ENCODE measurements at places on chromosomes 6 and 20.

- DNase-seq, result no peak
These were observed 2.6 kb downstream of the PYGB start for GRCh38 chr20:25250508-25250907.

DNA sequence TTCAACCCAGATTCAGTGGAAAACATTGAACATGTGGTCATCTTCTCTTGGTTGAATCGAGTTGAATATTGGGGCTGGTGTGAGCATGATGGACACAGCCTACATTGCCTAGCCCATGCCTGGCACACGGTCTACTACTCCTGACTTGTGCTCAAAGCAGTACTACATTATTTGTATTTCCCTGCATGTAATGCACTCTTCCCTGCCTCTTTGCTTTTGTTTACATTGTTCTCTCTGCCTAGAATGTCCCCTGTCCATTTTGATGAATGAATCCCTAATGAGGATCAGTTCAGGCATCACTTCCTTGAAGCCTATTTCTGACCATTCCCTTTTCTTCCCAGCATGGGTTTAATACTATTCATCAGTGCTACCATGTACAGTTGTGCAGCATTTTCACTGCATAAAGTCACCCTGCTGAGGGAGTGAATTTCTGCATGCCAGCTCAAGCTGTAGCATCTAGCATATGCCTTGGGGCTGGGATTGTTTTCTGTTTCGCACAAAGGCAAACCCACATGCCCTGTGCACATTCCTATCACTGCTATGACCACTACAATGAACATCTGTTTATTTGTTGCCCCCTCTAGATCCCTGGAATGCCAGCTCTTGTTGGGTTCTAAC is 75.3 kb upstream of the CCN6 start:
- no peak for DNase-seq

DNA sequence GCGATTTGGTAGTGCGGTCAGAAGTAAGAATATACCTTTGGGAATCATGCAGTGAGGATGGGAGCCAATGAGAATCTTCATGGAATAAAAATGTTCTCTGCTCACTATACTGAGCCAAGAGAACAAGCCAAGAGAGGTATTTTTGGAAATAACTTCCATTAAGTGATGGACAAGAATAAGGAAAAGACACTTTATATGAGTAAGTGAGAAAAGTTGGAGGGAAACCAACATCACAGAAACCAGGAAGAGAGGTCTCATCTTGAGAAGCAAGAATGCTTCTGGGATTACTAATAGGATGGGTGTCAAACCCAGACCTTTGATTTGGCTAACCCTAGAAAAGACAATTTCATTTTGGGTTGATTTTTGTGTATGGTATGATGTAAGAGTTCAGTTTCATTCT is 181.2 kb upstream of the JAG1 start:
- DNase-seq, result no peak

DNA sequence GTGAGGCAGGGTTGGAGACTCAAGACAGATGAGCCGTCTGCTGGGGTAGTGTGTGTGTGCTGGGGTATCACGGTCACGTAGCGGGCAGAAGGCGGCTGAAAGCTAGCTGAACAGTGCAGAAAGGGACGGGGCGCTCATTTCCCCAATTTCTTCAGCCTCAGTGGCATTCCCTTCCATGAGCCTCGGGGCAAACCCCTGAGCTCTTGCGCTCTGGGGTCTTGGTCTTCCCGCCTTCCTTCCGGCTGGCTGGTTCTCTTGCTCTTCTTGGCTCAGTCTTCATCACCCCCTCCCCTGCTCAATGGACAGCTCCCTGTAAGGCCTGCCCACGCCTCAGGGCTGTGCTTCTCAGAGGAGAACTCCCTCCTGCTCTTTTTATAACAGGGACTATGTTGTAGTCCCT is 15.5 kb upstream of the TMEM181 start:
- no peak for DNase-seq

DNA sequence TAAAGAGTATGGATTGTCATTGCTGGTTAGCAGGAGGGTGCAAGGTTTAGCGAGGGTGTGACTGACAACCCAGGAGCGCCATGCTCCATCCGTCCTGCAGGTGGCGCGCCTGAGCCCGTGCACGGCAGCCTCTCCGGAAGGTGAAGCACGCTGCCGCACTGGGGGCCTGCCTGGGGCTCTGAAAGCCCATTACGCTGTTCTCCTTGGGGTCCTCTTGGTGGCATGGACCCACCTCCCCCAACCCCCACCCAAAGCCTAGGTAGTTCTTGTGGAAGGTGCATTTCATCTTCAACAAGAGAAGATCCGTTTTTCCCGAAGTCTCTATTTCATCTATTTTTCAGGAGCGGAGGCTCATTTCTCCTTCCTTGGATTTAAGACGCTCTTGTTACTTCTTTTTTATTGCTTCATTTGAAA is 197.4 kb upstream of the KCNG1 start:
- DNase-seq, result peak; percentile 20

DNA sequence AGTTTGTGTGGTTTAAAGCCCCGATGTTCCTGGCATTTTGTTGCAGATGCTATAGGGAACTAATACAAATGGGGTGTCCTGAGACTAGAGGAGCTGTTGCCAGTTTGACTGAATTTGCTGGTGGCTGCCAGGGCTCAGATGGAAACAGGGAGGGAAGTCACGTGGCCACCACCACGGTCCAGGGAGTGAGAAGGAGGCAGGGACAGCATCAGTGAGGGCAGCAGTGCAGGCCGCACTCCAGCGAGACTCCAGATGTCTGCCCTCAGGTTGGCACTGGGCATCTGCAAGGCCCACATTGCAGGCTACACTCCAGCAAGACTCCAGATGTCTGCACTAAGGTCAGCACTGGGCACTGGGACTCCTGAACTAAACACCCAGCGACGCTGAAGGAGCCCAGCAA is 86.2 kb downstream of the RAMACL start:
- DNase-seq, result no peak

- DNase-seq, result no peak
These were observed 106.5 kb downstream of the CDH26 start for GRCh38 chr20:60064554-60065196.
